Activated CD4-positive, CD25-positive, alpha-beta regulatory T cell treated with anti-CD3 and anti-CD28 coated beads, Interleukin-2, amount 50 U/mL, for 24 hours (primary cell): ENCODE measurements at places on chromosomes 16 and 17.
A peak's percentile ranks its signal among the peaks of the same experiment; 100 is the strongest.

DNA sequence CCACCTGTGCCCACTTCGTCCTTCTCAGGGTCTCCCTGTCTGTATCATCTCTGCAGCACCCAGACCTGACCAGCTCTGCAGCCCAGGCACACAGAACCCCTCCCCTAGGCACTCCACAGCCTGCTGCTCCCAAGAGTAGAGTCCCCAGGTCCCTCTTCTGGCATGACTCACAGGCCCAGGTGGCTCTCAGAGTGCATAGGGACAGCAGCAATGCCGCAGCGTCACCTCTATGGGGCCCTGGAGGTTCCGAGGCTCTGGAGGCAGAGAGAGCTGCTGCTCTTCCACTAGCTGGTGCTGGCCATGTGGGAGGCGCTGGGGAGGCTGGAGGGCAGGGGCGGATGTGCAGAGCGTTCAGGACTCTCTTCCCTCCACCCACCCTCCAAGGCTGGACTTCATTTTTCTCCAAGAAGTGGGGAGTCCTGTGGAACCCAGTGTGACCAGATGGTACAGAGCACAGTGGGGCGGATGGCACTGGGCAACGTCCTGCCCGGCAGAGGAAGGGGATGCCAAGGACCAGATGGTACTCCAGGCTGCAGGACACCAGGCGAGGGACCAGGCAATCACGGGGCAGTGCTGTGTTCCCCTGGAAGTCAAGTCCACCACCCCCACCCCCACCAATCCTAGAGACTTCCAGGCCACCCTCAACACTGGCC lies 151.7 kb downstream of the RBFOX3 start:
- no peak for ATAC-seq

DNA sequence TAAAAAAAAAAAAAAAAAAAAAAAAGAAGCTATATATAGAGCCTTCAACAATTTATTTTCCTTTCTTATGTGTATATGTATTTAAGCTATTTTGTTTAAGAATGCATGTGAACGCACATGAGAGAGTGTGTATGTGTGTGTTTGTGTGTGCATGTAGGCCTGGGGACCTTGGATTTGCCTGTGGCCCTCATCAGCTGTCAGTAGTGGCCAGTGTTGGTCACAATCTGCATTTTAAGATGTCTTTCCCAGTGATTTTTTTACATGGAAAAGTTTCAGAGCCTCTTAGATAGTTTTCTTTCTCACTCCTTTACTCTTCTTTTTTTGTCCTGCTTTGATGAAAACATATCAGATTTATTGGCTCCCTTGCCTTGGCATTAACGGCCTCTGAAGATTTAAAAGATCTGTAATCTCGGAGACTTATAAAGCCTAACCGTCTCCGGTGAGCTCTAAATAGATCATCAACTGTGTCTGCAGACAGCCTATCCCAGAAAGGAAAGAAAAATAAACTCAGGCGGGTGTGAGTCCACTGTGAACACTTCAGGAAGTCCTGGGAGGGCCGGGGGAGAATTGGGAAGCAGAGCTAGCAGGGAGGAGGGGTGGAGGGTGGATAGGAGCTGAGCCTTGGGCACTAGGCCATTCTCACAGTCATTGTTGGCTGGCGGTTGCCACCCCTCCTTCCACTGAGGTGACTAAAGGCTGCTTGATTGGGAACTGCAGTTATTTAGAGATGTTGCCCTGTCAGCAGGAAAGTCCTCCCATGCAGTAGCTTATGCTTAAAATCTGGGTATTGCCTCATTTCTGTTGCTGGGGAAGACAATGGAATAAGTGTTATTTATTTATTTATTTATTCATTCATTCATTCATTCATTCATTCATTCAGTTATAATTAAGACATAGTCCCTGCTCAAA lies 86.8 kb downstream of the WWP2 start:
- ATAC-seq = no peak

GRCh38 chr16:48000622-48001021 lies 155.2 kb downstream of the ABCC12 start:
- no peak for ATAC-seq

DNA sequence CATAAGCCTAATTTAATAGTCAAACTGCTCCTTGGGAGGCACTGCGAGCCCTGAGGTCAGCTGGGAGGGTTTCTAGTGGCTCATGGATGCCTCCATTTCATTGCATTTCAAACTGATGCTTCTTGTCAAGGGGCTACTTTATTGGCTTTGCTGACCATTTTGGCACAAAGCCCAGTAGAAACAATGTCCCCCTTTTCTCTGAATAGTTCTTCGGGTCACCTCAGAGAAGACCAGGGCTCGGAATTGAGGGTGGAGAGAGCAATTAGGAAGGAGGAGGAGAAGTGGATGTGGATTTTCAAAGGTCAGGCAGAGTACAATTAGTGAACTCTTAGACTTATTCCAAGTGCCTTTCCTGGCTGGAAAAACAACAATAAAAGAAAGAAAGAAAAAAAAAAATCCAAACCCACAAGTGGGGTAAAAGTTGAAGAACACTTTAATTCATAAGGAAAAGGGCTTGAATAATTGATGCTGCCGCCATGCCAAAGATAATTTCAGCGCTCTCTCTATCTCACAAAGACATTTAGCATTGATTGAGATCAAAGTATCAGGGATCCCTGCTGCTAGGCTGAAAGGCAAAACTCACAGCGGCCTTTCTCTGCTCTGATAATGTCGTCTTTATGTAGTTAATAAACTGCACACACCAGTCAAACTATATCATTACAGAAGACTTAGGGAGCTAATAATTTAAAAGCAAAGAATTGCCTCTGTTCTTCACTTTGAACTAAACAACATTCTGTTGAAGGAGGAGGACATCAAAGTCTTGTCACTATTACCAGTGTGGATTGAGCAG lies 122.7 kb downstream of the RGS9 start:
- ATAC-seq = no peak

DNA sequence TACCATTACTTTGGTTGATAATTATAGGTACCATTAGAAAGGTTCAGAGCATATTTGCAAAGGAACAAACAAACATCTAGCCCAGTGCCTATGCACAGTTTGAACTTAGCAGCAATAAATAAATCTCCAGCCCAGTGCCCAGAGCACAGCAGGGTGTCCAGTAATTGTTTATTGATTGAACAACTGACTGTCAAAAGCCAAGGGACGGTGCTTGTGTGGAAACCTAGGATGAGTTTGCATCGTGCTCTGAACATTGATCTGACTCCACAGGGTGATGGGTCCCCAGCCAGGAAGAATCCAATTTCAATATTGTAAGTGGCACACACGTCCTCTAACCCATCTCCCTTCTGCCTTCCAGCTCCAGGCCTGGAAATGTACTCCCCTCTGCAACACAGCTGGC lies 625.5 kb upstream of the C16orf82 start:
- ATAC-seq = no peak

DNA sequence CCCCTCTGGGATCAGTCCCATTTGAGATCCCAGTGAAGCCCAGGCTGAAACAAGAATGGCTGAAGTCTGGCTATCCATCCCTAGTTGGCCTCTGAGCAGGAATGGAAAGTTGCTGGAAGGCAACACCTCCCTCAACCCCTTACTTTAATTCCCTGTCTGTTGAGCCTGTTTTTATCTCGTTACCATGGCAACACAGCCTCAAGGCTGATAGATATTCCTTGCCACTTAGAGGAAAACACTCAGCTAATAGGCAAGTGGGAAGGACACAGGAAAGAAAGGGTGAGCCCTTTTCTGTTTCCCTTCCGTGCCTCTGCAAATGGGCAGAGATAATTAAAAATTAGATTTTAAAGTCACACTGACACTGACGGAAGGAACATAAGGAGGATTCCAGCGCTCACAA lies 75.5 kb upstream of the CLEC3A start:
- ATAC-seq = no peak

DNA sequence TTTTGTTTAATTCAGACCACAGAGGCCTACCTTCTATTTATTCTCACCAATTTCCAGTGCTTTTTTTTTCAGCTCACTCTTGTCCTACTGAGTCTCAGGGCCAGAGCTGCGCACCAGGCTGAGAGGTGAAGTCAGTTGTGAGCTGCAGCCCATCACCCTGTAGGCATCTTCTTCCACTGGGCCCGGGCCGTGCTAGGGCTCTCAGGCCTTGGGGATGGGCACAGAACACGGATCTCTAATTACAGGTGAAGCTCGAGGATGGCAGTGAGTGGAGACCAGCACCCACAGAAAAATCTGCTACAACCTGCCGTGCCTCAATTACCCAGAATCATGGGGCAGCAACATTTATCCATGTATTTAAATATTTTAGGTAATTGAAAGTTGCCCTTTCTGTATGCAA lies 82.1 kb downstream of the IRX5 start:
- no peak for ATAC-seq

- no peak for ATAC-seq
Observed at GRCh38 chr17:5508810-5509209, 22.4 kb downstream of the MIS12 start.

DNA sequence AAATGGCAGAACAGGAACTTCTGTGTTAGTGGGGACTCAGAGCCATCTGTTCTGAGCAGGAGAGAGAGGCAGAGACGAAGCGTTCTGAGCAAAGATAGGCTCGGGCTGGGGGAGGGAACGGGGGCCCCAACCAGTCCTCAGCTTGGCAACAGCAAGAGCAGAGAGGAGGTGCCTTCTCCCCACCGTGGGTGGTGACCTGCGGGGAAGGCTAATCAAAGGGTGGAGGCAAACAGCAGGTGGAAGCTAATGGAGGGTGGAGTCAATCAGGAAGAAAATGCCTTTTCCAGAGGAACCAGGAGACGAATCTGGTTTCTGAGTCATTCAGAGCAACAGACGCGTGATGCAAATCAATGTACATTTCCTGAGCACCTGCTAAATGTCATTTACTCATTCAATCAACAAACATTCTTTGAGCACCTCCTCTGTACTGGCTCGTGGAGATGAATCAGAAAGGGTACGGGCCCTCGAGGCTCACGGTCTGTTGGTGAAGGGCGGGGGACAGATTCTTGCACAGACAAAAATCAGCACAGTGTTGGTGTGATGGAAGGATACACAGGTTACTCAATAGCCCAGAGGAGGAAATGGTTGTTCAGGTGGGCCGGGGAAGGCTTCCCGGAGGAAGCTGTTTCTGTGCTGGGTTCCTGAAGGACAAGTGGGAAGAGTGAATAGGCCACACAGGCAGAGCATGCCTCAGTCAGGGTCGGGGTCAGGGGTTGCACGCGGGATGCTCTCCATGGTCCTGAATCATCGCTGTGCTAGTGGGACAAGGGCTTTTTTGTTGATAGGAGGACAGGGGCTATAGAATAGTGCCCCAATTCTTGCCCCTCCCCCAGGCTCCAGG lies 5.7 kb upstream of the SPNS2 start:
- peak; percentile 34 for ATAC-seq

DNA sequence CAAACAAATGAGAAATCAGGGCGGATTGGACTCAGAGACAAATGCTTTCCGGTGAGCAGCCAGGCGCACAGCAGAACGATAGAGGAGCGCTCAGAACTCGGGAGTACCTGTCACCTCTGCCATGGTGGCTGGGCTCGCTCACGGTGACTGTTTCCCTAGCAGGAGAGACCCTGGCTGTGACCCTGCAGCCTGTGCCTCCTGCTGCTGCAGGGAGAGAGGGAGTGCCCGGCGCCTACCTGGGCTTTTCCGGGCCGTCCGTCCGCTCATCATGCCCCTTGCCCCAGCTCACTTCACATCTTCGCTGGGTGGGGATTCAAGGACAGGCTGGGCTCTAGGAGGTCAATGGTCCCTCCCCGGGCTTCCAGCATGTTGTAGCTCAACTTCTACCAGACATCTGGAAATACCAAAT lies 14.1 kb upstream of the DNAH17 start:
- no peak for ATAC-seq

GRCh38 chr17:73594025-73594424 lies 50.2 kb downstream of the SDK2 start:
- no peak for ATAC-seq

GRCh38 chr17:33152783-33153182 lies 140.3 kb downstream of the ASIC2 start:
- ATAC-seq = no peak

DNA sequence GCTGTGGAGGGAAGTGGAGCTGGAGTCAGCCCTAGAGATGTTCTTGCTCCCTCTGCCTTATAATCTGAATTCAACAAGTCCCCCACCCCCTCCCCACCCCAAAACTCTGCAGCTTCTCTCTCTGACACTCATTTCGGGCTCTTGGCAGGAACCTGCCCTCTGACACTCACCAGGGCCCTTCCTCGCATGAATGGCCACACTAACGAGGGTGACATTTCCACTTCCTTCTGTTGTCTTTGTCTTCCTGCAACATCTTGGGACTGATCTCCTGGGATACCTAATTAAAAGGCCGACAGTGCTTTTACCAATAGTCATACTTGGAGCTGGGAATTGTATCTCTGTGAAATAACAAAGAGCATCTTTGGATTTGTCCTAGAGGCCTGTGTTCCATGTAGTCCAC lies 106.9 kb upstream of the PIRT start:
- ATAC-seq = no peak

DNA sequence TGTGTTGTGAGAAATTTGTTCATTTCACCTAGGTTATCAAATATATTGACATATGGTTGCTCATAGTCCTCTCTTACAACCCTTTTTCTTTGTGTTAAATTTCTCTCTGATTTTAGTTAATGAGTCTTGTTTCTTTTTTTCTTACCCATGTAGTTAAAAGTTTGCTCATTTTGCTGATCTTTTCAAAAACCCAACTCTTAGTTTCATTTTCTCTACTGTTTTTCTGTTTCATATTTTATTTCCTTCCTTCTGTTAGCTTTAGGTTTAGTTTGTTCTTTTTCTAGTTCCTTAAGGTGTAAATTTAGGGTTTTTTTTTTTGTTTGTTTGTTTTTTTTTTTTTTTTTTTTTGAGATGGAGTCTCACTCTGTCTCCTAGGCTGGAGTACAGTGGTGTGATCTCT lies 42.4 kb downstream of the CEP112 start:
- ATAC-seq = no peak

DNA sequence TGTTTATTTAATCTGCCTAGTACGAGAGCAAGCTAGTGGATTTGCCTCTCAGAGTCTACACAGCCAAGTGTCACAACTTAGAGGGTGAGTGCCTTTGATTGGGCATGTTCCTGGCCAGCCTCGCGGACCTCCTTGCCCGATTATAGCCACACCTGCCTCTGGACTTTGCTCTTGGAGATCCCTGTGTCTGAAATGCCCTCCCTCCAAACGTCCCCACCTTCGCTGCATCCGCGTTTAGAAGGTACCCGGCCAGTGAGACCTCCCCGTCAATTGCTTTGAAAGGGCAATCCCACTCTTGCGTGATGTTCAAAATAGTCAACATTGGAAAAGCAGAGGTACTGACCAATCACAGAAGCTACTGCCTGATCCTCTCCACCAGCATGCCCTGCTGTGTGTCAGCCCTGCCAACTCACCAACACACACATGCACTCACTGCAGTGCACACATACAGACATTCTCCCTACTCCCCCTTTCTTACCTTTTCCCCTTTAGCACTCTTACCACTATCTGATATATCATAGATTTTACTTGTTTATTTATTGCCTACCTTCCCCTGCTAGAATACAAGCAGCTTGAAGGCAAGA lies 6.5 kb upstream of the SDK2 start:
- no peak for ATAC-seq
